ENCODE measurements at places on chromosomes 13 and 19.
A peak's percentile ranks its signal among the peaks of the same experiment; 100 is the strongest.

DNA sequence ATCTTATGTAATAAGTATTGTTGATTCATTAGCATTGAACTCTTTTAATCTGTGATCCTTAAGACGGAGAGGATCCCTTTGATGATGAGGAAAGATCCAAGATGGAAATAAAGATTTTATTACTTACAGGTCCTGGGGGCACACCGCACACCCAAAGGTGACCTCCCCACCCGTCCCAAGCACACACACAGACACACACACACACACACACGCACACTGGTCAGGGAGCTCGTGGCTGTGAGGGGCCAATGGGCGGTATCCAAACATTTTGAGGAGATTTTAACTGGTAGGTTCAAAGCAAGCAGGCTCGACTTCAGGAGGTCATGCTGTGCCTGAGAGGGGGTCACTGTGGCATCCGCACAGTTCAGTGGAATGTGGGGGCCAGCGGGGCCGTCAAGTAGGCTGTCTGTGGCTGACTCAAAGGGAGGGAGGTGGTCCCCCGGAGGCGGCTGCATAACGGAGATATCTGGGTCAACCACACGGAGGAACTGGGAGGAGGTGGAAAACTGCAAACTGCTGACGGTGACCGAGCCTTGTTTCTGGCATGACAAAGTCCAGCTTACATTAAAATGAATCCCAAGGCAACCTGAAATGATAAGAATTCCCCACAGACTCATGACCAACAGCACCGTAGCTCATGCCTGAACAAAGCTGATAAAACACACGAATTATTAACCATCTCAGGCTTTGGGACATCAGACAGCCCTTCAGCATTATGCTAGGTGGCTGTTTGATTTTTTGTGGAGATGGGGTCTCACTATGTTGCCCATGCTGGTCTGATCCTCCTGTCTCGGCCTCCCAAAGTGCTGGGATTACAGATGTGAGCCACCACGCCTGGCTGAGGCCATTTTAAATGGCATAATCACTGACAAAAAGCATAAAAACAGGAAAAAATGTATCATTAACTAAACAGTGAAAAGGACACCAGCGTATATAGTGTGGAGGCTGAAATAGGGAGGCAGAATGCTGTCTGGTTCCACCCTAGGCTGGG lies 20.9 kb upstream of the SIGLEC11 start:
- DNase-seq: no peak

GRCh38 chr13:74560325-74560724 lies 426.1 kb upstream of the KLF12 start:
- DNase-seq: no peak

DNA sequence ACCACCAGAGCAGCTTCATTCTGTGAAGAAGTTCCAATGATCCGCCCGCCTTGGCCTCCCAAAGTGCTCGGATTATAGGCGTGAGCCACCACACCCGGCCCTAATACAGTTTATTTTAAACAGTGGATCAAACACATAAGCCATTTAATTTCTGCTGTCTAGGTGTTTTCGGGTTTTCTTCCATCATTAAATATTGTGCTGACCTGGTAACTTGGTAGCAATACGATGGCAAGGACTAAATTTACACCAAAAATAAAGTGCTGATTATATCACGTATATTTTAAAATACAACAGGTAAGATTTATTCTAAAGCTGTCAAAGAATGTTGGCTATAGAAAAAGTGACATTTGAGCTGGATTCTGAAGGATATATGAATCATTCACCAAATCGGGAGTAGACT lies 1.3 kb downstream of the MED4 start:
- no peak for DNase-seq

DNA sequence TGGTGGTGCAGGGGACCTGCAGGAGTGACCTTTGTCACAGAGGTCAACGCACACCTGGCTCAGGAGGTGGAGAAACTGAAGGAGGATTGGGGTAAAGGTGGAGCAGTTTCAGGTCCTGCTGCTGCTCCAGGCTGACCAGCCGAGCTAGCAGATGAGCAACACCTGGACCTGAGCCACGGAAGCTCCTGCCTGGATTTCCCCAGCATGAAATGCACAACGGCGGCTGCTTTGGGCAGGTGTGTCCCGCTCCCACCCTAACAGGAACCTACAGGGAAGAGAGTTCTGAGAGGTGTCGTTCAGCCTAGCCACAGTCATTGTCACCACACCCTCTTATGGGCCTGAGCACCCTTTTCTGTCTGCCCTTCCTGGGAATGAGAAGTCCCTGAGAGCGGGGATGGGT lies 15.7 kb upstream of the CD177 start:
- DNase-seq: no peak

DNA sequence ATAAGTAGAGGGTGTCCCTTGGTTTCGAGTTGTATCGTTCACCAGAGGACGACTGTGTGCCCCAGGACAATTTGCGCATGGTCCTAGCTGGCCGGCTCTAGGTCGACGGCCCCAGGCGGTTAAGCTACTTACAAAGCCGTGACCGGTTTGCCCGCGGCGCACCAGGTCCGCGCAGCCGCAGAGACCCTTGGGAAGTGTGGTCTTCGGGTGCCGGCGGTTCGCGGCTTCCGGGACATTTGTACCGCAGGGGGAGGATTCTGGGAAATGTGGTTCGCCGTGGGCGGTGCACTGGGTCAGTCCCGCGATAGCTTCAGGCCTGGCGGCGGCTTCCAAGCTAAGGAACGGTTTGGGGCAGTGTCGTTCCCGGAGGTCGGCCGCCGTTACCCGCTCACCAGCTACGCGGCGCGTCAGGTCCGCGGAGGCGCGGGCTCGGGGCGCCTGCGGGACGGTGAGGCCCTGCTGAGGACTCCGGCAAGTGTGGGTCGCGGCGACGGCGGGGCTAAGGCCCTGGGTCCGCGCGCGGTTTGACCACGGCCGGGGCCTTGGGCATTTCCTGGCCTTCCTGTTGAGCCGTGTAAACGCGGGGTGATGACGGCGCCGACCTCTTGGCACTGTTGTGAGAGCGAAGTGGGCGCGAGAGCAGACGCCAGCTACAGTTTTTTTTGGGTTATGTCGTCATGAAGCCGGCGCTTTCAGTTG lies at the start of gene ZNF302:
Gene ZNF302, plus strand, starts transcription at position 293 of the 699 bp plus-strand sequence. CDS start 1,127 bp downstream, outside the sequence.
- peak; percentile 98 for DNase-seq

- no peak for DNase-seq
Measured at GRCh38 chr13:50078895-50079654, 63.8 kb downstream of the KCNRG start.

- DNase-seq: no peak
Measured at GRCh38 chr13:100549316-100549715, 39.3 kb downstream of the GGACT start.

Data from fibroblast of gingiva (primary cell).